ENCODE measurements at places on chromosomes 2 and 18.

DNA sequence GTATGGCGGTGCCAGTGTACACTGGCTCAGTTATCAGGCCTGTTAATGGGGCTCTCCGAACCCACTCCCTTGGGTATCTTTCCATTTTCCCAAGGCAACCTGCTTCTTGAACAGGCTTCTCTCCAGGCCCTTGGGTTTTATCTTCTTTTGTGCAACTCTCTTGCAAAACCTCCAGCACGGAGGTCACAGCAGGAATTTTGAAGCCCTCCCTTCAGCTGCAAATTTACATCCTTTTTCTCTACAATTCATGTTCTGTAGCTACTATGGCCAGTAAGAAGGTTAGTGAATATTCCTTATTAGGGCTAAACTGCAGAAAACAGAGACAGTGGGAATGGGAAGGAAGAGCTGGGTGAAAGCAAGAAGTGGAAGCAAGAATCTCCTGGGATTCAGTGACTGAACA is 10.4 kb upstream of the NPAS2 start:
- no peak for DNase-seq

GRCh38 chr2:234795272-234795920 is 156.4 kb upstream of the SH3BP4 start:
- no peak for DNase-seq

- DNase-seq = no peak
Observed at GRCh38 chr2:15449556-15450236, 111.4 kb downstream of the NBAS start.

DNA sequence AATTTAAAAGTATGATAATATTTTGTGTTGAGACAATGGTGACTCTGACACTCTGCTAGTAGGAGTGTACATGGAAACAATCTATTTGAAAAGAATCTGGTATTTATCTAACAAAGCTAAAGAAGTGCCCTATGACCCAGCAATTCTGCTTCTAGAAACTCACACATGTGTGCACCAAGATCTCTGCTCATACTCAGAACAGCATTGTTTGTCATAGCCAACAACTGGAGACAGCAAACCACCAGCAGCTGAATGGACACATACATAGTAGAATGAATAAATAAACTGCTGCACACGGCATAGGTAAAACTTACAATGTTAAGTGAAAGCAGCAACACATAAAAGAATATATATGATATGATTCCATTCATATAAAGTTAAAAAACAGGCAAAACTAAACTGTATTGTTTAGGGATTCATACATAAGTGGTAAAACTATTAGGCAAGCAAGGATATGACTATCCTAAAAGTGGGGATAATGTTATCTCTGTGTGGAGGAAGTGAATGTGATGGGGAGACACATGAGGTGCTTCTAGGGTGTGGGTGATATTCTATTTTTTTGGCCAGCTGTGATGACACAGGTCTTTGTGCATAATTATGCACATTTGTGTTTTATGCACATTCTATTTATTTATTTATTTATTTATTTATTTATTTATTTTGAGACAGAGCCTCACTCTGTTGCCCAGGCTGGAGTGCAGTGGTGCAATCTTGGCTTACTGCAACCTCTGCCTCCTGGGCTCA is 71.1 kb downstream of the RFTN2 start:
- DNase-seq = no peak

DNA sequence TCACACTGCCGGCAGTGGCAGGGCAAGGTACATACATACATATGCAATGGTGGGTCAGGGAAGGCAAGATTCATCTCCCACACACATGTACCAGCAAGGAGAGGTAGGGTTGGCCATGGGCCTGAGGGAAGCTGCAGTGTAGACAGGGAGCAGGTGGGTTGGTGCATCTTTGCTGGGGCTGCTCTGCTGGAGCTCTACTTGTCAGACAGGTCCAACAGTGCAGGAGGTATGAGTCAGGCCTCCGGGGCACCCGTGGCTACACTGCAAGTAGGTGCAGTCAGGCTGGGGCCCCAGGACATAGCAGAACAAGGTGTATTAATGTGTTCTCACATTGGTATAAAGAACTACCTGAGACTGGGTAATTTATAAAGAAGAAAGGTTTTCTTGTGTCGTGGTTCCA is 281.1 kb upstream of the COL3A1 start:
- DNase-seq = no peak

- no peak for DNase-seq
Observed at GRCh38 chr2:196368546-196369225, 197.3 kb upstream of the STK17B start.

DNA sequence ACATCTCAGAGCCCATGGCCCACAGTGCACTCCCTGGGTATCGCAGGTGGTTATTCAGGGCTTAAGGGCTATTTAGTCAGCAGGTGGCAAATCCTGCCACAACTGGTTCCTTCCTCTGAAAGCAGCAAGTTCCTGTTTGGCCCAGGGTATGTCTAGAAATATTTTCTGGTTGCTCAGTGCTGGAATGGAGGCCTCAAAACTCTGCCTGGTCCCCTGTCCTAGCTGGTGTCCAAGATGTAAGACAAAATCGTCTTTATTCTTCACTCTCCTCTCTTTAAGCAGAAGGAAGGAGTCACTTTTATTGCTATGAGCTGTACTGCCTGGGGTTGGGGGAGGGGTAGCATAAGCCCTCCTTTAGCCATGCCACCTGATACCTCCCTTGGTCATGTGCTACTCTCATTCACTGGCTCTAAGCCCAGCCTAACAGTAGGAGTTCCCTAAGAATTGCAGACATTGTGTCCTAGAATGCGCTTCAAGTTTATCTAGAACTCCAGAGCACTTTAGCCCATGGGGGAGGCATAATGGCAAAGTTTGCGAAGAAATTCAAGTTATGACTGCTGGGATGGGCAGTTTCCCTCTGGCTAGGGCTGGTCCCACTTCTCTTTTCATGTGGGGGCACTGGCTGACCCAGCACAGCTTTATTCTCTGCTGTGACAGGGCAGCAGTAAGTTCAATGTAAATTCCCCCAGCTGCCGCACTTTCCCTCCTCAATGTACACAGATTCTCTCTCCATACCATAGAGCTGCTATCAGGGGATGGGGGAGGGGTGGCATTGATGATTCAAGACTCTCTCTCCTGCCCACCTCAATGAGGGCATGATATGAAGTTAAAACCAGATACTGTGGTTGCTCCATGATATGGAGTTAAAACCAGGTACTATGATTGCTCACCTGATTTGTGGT is 27.1 kb upstream of the CWC22 start:
- DNase-seq = no peak

- no peak for DNase-seq
Observed at GRCh38 chr2:12008425-12009061, 262.1 kb downstream of the LPIN1 start.

- DNase-seq = no peak
Observed at GRCh38 chr18:47635416-47635815, 295.0 kb downstream of the SMAD2 start.

DNA sequence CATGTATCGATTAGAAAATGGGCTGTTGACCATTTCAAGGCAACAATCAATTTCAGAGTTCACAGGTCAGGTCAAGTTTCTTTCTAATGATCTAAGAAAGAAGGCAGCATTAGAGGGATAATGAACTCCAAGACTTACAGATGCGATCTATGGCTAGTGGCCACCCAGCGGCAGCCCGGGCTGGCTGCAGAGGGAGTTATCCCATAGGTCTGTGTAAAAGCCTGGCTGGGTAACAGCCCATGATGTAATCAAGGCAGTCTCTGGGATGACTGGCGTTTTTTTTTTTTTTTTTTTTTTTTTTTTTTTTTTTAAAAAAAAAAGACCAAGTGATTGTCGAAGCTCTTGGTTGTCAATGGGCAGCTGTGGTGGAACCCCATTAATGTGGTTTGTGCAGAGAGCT is 171.1 kb upstream of the SKOR2 start:
- DNase-seq = no peak

DNA sequence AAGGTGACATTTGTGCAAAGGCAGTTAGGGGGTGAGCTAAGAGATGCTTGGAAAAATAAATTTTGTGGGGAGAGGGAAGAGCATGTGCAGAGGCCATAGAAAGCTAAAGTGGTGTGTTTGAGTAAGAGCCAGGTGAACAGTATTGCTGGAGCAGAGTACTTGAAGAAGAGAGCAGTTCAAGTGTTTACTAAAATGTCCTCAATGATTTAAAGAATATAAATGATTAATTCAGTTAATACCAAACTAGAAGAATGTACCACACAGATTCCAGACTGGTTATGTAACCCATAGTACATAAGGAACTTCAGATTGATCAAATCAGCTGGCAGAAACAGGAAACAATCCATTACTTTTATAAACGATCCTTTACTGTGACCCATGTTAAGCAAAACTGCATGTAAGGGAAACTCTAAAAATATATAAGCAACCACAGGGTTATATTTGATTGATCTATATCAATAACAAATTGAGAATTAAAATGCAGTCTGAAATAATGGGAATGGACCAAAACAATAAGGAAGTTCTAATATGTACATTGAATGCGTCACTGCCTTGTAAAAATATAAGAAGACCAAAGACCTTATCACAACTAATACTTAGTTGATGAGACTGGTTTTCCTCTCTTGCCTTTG is 76.9 kb downstream of the LDAH start:
- DNase-seq = no peak
